EL (cell line): ENCODE measurements at places on chromosomes 2 and 18.

GRCh38 chr2:7915302-7916091, 766.4 kb upstream of the ID2 start:
- DNase-seq: peak; percentile 21

- DNase-seq: no peak
Observed at GRCh38 chr2:43885132-43885632, 46.4 kb downstream of the ABCG8 start.

GRCh38 chr2:238063414-238064189, 2.8 kb downstream of the SCLY start:
- no peak for DNase-seq

DNA sequence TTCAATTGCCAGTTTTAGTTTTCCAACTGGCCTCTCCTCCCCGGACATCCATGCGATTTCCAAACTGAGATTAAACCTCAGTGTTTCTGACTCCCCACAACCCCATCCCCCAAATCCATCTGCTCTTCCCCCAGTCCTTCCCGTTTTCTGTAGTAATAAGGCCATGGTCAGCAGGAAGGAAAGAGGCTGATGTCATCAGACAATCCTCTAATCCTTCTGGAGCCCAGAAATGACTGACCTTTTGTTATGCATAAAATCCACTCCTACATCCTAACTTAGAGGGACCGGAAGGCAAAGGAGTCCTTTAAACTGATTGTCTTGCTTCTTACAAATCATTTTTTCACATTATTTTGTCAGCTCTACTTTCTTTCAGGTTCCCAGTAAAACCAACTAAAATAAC, 155.8 kb downstream of the INO80D start:
- peak; percentile 49 for DNase-seq

- peak; percentile 29 for DNase-seq
Observed at GRCh38 chr18:43620936-43621335, 343.6 kb upstream of the SYT4 start.

DNA sequence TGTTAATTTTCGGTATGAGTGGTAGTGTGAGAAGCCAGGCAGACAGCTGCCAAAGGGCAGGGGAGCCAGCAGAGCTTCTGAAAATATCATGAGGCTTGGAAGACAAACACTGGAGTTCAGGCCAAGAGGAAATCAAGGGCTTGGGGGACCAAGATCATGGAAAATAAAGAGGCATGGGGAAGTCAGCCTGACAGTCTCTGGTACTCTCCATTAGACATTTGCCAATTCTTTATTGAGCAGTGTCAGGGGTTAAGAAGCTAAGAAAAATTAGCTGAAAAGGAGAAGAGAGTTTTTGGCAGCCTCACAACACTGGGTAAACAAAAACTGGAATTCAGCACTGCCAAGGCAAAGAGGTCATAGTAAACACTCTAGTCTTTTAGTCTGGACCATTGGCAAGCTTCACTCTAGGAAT, 612.7 kb downstream of the EPHA4 start:
- DNase-seq: no peak

- no peak for DNase-seq
Observed at GRCh38 chr18:24362757-24363156, 34.9 kb downstream of the OSBPL1A start.

DNA sequence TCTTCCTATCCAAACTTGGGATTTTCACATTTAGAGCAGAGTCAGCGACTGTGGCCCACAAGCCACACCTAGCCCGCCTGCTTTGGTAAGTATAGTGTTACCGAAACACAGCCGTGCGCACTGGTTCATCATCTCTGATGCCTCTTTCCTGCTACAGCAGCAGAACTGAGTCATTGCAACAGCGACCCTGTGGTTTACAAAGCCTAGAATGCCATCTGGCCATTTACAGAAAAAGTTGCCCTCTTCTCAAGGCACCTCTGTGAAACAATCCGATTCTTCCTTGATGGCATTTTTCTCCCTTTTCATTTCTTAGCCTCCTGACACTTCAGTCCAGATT, 10.7 kb upstream of the IAH1 start:
- peak; percentile 31 for DNase-seq

DNA sequence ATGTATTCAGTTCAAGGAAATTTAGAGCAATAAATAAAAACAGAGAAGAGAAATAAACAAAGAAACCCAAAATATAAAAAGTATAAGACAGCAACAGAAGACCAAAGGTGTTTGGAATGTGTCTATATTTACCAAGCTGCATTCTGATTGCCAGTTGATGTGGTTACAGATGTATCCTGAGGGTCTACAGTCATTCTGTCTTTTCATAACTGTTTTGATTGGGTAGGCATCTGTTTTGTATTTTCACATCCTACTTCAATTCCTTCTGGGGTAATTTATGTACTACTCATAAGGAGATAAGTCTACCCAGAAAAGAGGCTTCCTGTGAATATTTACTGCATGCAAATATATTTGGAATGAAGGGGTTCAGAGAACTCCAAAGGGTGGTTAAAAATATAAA, 596.8 kb upstream of the GCFC2 start:
- DNase-seq: no peak

DNA sequence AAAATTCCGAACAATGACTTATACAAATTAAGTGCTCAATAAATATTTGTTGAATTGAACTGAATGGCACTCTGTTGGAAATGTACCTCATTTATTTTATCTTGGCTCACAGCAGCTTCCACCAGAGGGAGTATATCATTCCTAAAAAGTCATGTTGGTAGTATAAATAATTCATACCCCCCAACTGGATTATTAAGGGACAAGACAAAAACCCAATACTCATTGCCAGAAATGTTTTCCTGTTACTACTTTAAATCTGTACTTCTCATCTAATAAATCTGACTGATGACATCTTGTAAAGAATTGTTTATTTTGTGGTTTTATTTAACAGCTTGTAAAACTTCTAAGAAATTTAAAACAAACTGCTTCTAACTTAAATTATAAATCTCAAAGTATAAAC, 163.9 kb downstream of the CDH2 start:
- DNase-seq: peak; percentile 30

GRCh38 chr2:126837966-126838715, 60.5 kb upstream of the TEX51 start:
- no peak for DNase-seq

GRCh38 chr2:23533338-23533695, 148.3 kb downstream of the KLHL29 start:
- DNase-seq: no peak

DNA sequence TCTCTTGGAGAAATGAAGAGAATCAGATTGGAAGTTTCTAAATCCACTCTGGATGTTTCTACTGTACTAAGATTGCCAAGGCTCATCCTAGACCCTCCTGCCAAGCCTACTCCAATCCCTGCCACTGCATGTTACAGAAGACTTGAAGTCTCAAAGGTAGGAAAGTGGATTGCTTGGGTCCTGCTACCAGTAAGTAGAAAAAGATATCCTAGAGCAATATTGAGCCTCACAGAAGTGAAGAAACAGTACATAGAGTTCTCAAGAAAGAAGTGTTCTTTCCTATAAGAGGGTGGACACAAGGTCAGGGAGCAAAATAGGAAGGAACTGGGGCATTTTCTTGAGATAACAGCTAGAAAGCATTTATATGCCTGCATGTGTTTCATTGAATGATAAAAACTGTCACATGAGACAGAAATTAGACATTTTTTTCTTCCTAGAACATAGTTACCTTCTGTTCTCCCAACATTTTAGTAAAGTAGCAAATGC, 232.9 kb downstream of the RBM43 start:
- no peak for DNase-seq

DNA sequence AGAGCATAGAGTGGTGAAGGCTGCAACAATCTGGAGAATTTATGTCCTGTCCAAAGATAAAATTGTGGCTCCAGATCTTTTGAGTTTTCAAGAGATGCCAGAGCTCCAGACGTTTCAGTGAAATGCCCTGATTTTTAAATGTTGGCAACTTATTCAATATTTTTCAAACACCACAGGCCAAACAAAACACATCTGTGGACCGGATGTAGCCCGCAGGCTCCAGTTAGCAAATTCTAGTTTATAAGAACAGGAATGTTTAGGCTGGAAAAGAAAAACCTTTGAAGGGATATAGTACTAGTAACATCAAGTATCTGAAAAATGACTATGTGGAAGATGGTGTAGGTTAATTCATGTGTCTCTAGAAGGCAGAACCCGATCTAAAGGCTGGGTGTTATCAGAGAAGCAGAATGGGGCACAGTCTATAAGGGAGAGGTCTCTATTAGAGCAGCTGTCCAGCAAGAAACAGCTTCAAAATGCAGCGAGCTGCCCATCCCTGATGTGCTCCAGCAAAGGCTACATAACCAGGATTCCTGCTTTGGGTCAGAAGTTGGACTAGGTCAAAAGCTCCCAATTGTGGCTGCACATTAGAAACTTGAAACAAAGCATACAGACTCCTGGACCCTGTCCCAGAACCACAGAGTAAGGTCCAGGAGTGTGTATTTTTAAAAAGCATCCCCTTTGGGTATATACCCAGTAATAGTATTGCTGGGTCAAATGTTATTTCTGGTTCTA, 105.9 kb downstream of the ANKRD44 start:
- DNase-seq: no peak

DNA sequence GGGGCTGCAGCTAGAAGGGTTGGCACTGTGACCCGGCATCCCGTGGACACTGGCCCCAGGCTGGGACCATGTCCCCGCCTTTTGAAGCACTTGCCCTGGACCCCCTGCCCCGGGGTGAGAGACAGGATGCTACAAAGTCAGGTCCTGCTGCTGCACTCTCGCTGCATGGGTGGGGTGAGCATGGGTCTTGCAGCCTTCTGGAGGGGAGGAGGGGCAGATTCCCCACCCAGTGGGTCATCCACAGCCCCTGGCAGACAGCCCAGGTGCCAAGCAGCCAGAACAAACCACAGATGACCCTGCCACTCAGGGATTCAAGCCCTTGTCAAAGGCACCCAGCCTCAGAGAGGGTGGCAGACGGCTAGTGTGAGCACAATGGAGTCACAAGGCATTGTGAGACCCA, 5.7 kb upstream of the NMUR1 start:
- no peak for DNase-seq

DNA sequence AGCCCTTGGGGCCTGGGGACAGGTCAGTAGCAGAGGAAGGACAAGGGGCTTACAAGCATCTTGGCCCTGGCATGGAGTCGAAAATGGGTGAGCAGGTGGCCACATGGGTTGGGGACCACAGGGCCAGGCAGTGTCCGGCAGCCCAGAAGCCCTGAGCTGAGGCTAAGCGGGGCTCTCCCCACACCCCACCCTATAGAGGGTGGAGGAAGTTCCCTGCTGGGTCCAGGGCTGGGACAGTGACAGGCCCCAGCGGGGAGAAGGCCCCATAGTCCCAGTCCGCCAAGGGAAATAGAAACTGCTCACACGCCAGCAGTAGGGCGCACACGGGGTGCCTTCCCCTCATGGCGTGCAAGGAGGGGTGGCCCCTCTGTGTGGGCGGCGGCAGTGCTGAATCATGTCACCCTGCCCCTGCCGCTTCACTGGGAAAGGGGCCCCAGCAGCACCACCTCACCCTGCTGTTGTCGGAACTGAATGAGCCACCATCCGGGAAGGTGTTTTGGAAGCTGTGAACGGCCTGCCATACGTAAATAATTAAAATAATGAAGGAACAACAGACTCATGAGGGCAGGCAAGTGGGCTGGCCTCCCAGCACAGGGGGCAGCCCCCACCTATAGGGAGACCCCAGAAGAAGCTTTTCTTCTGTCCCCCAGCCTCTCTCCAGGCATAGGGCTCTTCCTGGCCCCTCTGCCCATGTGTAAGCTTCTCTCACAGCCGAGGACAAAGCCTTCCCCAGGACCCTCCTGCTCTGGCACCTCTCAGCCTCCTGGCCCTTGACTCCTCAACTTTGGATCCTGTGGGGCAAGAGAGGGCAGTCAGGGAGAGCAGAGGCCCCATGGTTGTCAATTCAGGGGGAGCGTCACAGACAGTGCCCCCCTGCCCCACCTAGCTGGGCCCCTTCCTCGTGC, 12.7 kb upstream of the DUSP2 start:
- DNase-seq: no peak

DNA sequence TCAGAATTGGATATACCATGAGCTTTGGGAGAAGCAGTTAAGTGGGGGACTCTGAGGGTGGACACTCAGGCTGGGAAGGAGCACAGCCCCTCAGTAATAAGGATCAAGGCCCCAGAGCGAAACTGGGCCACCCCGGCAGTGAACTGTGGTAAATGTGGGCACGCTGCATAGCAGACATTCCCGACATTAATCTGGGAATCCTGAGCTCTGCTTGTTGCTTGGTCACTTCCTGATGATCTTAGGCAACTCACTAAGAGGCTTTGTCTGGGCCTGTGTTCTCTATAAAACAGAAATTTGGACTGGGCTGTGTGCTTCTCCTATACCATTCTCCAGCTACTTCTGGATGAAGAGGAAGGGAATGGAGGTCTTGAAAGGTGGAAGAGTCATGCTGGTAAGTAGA, 4.8 kb downstream of the TGFBRAP1 start:
- DNase-seq: peak; percentile 88

DNA sequence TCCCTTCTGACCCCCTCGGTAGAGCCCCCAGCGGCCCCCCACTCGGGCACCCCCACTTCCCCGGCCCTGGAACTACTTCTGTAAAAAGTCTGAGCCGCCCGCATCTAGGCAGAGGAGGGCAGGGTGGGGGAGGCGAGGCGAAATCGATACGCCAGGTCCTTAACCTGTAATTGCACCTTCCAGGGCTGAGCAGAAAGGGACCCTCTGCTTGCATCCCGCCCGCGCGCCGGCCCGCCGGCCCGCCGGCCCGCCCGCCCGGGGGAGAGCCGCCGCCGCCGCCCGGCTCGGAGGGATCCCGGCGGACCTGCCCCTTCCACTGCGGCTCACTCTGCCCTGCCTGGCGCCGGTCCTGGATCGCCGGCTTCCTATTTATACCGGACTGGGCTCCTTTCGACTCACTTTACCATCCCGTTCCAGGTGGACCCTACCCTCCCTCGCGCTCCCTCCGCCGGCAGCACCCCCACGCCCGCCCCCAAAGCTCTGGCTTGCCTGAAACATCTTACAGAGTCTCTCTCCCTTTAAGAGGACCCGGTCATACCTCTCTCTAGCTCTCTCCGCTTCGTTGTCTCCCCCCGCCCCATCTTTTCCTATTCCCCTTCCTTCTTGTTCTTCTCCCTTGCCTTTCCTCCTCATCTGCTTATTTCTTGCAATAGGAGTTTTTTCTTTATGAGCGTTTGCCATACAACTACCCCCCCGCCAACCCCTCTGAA, 797 bp downstream of the KLHL14 start:
- DNase-seq: no peak

DNA sequence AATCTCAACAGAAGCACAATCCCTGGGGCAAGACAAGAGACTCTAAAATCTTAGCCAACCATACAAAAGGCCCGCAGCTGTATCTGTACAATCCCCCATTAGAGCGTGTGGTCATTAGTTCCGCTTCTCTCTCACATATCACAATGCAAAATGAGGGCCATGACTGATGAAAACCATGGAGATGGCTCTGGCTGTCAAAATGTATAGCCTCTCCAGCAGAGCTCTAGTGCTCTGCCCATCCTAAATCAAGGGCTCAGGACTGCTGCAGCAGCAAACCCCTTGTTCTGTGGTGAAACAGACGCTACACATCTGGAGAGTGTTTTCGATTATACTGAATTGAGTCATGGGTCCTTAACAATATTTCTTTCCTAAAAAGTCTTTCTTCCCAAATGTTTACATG, 221.0 kb downstream of the PID1 start:
- no peak for DNase-seq

GRCh38 chr18:26460449-26461091, 87.8 kb downstream of the KCTD1 start:
- DNase-seq: no peak
